Right cardiac atrium (tissue), 5 donors: ENCODE measurements at places on chromosomes 1 and 21. TPM values are rescaled to one million over a fixed set of nuclear protein-coding genes. Genes with fewer than 3 reads are reported as not detected.

Gene GABPB2
- 20.3 TPM for total RNA-seq

- DNase-seq = no peak
Observed at GRCh38 chr1:192552760-192553191, 22.8 kb upstream of the RGS1 start.

DNA sequence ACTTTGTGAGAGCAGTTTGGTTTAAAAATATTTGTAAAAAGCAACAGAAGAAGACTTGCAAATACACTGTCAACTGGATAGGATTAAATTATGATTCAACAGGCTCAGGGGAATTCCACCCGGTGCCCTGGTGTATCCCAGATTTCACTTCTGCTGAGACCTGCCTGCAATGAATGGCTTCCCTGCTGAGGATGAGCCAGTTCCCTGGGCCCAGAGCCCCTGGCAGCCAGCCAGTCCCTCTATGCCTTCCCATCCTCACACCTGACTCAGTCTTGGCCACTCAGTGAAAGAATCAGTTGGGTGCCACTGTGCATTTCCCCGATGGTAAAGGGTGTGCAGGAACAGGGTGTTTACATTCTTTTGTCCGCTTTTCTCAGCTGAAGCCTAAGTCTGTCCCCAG lies 64.4 kb downstream of the KCTD3 start:
- DNase-seq = no peak

Gene RGS7
- not detected for total RNA-seq
